Adipocyte (in vitro differentiated cells): ENCODE measurements at places on chromosomes 16 and 17.

- DNase-seq, result no peak
Observed at GRCh38 chr17:77083531-77083930, 57.2 kb upstream of the SEC14L1 start.

- no peak for DNase-seq
Observed at GRCh38 chr17:65898651-65899050, 293.3 kb downstream of the CEP112 start.

DNA sequence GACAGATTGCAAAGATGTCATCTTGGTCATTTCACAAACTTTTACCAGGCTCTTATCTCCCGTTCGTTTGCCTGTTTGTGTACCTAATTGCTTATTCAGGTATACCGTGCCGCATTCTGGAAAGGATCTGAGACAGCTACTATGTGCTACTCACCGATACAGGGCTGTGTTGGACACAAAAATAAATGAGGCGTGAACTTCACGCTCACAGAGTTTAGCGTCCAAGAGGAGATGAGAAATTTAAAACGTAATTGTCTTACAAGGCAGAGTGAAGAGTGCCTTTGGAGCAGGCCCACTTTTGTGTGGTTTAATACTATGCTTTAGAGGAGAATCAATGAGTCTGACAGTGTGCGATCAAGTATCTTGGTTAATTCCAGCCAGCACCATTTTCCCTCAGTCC, 26.7 kb downstream of the MAF start:
- no peak for DNase-seq

DNA sequence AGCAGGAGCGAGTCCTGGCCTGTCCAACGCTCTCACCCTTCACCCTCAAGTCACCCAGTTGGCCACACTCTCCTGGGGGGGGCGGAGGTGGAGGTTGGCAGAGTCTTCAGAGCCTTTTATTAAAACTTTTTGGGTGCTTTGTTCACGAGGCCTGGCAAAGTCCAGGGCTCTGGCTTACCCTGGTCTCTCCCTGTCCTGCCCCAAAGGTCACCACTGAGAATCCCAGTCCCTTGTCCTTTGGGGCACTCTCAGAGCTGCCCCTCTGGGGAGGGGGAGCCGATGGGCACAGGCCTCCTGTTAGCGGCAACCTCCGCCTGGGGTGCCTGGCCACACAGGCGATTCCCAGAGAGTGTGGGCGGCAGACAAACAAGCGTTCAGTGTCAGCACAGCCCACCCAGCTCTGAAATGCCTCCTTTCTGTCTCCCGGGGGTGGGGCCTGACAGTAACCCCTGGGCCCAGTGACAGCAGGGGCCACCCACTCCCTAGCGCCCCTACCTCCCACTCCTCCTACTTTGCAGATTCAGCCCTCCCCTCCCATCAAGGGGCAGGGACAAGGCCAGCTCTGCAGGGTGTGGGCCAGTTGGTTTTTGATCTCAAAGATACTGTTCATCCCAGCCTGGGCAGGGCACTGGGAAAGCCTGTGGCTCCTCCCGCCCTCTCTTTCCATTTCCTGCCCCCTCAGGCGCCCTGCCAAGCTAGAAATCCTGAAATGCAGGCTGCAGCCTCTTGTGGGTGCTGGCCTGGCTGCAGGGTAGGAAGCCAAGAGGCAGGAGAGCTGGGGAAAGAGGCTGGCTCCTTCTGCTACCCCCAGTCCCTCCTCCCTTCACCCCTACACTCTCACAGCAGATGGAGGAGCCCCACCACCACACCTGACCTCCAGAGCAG, 36.6 kb upstream of the EMP2 start:
- DNase-seq, result peak; percentile 52

DNA sequence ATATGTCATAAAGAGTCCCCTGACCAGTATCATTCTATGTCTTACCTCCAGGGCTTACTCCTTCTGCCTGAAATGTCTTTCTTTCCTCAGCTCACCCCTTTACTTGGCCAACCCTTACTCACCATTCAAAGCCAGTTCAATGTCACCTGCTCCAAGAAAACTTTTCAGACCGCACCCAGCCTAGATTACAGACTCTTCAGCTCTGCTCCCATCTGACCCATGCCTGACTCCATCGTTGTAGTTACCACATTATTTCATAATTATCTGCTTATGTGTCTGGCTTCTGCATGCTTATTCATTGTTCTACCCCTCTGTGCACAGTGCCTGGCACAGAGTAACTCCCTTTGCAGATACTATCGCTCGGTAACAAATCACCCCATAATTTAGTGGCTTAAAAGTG, 62.5 kb upstream of the TOB1 start:
- no peak for DNase-seq

GRCh38 chr17:59266745-59267144, 46.4 kb downstream of the GDPD1 start:
- DNase-seq, result peak; percentile 15

- peak; percentile 74 for DNase-seq
Observed at GRCh38 chr17:19867079-19867328, 732 bp downstream of the ULK2 start.

- no peak for DNase-seq
Observed at GRCh38 chr16:27181019-27181790, 22.1 kb upstream of the KDM8 start.

DNA sequence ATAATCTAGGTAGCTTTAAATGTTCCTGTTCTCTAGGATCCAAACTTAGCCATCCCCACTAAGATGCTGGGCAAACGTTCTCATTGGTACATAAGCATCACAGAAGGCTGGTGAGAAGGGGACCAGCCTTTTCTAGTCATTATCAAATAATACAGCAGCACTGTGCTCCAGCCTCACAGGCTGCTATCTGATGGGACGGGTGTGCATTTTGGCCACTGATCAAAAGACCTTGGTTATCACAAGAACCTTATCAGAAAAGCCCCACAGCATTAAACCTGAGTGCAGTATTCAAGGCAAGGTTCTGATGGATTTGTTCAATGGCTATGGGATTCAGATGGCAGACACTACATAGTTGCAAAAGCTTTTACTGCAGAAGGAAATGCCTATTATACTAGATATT, 19.1 kb upstream of the KPNB1 start:
- no peak for DNase-seq

GRCh38 chr16:51429041-51429440, 278.0 kb upstream of the SALL1 start:
- no peak for DNase-seq

DNA sequence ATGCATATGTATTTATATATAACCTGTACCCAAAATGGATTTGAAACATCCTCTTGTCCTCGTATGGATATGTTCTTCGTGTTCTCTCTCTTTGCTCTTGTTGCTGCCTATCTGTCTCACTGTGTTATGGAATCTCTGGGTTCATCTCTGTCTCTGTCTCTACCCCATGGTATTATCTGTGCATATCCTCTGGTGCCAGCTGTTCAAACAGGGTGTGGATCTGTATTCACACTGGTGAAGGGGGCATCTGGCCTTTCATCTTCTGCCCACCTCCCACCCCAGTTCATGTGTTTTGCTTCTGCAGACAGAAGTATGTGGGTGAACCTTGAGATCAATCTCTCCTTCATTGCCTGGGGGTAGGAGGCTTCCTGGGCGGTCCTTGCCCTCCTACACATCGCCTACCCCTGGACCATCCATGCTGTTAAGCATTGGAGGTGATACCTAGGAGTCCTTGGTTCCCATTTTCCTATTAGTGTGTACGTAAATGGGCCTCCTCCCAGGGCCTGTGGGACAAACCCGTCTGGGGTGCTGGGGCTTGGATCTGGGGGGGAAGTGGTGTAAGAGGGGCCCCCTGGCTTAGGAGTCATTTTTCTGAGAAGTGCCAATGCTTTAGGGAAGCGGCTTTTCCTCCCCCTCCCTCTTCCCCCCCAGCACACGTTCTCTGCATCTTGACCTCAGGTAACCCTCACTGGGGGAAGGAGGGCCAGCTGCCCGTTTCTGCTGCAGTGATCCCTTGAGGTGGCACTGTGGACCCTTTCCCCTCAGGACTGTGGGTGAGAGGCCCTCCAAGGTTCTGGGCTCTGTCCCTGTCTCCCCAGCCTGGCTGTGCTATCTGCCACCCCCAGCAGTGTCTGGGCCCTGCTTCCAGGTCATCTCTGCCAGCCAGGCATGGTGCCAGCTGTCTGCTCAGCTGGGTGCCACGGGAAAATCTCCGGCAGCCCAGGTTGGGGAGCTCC, 21.1 kb downstream of the RARA start:
- DNase-seq, result no peak

DNA sequence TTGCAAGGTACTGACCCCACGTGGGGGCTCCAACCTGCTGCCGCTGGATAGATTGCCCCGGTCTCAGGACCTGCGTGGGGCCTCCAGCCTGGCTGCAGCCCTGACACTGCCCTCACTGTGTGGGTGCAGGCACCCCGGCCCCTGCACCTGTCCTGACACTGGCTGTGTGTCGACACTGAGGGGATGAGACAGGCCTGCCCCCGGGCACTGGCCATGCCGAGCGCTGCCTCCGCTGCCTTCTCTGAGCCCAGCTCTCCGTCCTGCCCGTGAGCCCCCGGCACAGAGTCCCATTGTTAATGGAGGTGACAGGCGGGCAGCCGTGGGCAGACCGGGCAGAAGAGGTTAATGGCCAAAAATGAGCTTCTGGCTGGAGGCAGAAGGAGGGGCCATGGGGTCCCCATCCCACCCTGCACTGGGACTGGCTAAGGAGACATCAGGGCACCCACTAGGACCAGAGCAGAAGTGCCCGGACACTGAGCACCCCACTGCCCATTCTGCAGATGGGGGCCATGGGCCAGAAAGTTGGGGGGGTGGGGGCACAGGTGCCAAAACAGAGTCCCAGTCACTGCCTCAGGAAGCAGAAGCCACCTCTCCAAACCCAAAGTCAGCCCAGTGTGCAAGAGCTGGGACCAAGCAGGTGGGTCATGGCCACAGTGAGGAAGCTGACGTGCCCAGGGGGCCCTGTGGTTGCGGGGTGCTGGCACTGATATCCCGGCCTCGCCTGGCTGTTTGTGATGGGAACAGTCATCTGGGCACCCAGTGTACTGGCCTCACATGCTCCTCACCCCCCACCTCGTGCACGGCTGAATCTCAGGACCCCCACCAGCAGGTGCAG, 2.5 kb upstream of the PRR35 start:
- DNase-seq, result no peak

DNA sequence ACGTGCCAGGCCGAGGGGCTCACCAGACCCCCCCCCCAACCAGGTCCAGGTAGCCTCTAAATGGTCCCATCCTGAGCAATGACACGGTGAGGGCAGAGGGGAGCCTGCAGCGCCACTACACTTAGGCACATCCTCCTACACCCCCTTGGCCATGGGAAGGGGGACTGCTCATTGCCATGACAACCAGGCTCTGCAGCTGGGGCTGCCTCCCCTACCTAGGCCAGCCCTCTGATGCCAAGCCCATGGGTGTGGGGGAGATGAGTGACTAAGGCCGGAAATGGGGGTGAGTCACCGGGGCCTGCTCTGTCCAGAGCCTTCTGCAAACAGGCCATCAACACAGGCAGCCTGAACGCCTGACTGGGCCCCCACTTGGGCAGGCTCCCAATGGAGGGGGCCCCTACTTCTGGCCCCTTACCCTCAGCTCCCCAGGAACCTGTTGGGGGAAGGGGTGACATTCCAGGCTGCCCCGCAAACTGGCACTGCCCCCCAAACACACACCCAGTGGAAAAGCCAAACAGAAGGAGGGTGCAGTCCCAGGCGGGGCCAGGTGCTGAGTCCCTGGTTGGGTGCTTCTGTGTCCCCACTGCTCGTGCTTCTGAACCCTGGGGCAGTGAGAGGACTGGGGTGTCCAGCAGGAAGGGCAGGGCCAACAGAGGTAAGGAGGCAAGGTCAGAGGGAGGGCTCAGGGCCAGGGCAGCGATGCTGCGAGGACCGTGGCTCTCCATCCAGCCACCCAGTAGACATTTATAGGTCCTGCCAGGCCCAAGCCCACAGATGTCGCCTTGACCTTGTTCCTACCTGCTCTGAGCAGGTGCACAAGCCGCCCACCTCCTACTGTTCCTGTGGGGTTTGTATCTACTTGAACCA, 8.2 kb downstream of the PLCD3 start:
- peak; percentile 85 for DNase-seq

DNA sequence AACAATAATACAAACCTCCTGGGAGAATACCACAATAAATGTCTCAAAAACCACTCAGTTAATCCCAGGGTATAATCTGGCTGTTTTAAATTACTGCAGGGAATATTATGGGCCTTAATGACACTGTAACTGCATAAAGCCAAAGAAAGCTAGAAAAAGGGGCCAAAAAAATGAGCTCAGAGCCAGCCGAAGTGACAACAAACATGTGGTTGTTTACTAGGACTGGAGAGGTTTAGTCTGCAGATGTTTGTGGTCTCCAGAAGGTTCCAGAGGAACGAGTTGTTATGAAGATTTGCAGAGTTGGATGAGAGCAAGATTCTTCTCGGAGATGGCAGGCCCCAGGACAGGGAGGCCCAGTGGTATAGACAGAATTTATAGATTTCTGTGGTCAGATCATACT, 97.1 kb upstream of the AKTIP start:
- peak; percentile 32 for DNase-seq

DNA sequence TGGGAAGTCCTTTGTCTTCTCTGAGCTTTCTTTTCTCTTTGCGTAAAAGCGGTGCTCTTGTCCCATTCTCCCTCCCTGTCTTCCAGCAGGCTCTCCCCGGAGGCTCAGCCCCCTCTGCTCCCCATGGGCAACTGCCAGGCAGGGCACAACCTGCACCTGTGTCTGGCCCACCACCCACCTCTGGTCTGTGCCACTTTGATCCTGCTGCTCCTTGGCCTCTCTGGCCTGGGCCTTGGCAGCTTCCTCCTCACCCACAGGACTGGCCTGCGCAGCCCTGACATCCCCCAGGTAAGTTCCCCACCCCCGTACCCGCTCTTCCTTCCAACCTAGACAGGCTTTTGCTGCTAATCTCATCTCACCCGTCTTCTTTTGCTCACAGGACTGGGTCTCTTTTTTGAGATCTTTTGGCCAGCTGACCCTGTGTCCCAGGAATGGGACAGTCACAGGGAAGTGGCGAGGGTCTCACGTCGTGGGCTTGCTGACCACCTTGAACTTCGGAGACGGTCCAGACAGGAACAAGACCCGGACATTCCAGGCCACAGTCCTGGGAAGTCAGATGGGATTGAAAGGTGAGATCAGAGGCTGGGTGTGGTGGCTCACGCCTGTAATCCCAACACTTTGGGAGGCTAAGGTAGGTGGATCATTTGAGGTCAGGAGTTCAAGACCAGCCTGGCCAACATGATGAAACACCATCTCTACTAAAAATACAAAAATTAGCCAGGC, 1.3 kb downstream of the TMEM219 start:
- DNase-seq, result no peak

GRCh38 chr16:51550800-51551347, 399.8 kb upstream of the SALL1 start:
- no peak for DNase-seq

GRCh38 chr16:85586380-85587104, 26.6 kb upstream of the GSE1 start:
- DNase-seq, result no peak

DNA sequence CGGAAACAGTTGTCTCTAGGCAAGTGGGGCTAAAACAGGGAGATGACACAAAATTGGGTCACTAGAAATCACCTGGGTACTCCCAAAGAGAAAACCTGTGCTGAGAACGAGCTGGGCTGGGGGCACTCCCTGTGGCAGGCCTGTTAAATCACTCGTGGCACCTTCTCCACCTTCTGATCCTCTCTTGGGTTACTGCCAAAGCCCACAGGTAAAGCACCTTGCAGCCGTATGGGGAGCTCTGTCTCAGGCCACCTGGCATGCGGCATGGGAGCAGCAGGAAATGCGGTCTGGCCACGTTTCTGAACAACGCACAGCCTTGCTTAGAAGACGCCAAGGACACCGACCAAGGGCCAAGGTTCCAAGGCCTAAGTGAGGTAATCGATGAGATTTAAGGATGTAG, 21.5 kb upstream of the ICAM2 start:
- no peak for DNase-seq

- DNase-seq, result no peak
Observed at GRCh38 chr16:25855063-25855462, 163.3 kb downstream of the HS3ST4 start.

- no peak for DNase-seq
Observed at GRCh38 chr16:12587170-12587569, 216.5 kb downstream of the CPPED1 start.

GRCh38 chr16:11238272-11239202, 17.5 kb downstream of the SOCS1 start:
- DNase-seq, result no peak
